ENCODE measurements at places on chromosomes 11 and 22.

- DNase-seq = no peak
Measured at GRCh38 chr22:40826984-40827741, 8.0 kb upstream of the SLC25A17 start.

GRCh38 chr11:128832121-128832497 is 35.0 kb downstream of the KCNJ1 start:
- no peak for DNase-seq

GRCh38 chr11:105713106-105713505 is 103.2 kb downstream of the GRIA4 start:
- no peak for DNase-seq

- DNase-seq = peak; percentile 36
Measured at GRCh38 chr22:19886605-19887255, 32.1 kb upstream of the GNB1L start.

DNA sequence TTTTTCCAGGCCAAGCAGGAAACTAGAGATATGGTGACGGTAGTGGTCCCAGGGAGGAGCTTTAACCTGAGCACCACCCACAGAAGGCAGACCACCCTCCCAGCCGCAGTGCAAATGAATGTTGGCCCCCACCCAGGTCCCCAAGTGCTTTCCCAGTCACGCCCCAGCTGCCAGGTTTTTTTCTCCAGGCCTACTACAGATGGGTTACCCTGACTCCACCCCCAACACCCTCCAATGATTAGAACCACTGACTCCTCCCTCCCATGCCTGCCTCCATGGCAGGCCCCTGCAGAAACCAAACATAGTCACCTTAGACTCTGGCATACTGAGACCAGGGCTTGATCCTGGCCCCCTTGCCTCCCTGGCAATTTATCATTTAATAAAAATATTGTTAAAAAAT is 58.7 kb upstream of the CHST1 start:
- DNase-seq = no peak

GRCh38 chr22:32829451-32829851 is 27.9 kb downstream of the TIMP3 start:
- DNase-seq = peak; percentile 75

DNA sequence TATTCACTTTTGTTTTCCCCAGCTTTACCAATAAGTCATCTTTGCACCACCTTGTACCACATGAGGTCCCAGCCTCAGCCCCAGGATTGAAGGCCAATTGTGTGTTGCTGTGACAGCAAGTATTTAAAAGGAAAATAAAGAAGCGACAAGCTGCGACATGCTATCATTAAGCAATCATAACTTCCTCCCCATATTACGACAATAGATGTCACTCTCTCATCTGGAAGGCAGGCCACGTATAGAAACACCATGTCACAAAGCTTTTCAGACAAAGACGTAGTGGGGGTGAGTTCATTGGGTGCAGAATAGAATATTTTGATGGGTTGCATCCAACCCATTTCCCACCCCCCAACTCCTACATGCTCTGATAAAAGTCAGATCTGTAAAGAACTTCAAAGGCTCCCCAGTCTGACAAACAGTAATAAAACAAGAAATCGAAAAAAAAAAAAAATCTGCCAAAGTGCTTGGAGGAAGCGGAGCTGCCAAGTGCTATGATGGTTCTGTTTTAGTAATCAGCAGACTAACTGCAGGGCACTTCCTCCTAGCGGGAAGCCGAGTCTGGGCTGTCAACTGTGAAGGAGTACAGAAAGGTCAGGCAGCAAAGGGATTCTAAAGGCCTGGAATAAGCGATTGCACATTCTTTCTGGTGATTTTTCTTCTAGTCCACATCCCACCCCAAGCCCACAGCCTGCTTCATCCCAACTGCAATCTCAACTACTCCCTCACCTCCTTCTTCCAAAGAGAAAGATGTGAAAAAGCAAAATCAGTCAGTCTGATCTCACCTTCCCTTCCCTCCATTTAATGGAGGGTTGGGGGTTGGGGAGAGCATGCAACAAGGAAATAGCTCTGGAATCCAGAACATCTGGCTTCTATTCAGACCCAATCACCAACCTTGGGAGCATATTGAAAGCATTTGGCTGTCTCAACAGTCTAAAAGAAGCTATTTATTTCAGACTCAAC is 131.4 kb upstream of the UBASH3B start:
- no peak for DNase-seq
